Activated naive CD4-positive, alpha-beta T cell (primary cell): ENCODE measurements at places on chromosomes 16 and 17.

DNA sequence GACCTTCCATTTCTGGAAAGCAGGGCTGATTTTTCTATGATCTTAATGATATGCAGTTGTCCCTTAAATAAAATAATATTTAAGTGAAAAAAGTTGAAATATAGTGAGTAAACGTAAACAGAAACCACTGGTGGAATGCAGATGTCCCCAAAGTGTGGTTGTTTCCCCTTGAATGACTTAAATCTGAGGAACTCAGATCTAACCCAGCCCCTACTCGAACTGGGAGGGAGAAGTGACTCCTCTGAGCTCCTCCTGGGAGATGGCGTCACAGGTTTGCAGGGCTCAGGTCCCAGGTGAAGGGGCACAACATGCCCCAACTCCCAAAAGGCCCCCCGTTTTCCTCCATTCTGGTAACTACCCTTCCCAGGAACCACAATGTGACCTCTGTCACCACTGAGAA, 142.8 kb downstream of the IRF8 start:
- no peak for DNase-seq

GRCh38 chr16:59478838-59479237, 744.7 kb upstream of the GOT2 start:
- no peak for DNase-seq

- DNase-seq, result no peak
Observed at GRCh38 chr16:15925631-15926030, 23.8 kb upstream of the ABCC1 start.

- no peak for DNase-seq
Observed at GRCh38 chr16:57723170-57723569, 12.4 kb upstream of the KATNB1 start.

- no peak for DNase-seq
Observed at GRCh38 chr16:48126801-48127644, 28.8 kb downstream of the ABCC12 start.

GRCh38 chr16:50606431-50607050, 58.3 kb downstream of the NKD1 start:
- no peak for DNase-seq

DNA sequence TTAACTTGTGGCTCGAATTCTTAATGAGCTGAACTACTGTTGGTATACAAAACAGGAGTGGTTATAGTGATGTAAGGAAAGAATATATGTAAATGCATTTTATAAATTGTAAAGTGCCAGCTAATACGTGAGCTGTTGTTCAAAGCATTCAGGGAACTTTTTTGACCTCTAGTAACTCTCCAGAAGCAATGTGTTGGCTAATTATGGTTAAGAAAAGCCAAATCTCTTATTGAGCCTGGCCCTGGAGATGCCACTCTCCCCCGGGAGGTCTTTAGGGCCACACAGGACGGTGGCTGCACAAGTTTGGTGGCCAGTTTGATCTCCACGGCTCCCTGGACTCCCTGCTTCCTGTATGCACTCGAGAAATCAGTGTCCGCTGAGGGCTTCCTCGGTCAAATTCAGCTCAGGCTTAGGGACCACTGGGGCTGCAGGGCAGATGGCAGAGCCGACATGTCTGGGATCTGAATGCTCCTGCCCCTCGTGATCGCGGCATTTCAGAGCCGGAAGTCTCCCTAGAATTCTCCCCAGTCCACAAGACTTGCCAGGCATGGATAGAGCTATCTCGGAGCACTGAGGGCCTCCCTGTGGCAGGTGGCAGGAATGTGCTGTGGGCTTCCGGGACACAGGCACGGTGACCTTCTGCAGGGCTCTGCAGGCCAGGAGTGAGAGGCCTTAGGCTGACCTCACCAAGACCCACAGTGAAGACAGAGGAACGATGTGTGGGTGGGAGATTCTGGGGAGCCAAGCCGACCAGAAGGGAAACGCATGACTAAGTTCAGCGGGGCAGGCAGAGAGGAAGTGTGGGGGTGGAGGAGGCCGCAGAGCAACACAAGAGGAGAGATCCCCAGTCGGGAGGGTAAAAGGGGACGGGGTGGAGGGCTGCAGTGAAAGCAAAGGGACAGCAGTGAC, 18.6 kb upstream of the PITPNM3 start:
- DNase-seq, result no peak

DNA sequence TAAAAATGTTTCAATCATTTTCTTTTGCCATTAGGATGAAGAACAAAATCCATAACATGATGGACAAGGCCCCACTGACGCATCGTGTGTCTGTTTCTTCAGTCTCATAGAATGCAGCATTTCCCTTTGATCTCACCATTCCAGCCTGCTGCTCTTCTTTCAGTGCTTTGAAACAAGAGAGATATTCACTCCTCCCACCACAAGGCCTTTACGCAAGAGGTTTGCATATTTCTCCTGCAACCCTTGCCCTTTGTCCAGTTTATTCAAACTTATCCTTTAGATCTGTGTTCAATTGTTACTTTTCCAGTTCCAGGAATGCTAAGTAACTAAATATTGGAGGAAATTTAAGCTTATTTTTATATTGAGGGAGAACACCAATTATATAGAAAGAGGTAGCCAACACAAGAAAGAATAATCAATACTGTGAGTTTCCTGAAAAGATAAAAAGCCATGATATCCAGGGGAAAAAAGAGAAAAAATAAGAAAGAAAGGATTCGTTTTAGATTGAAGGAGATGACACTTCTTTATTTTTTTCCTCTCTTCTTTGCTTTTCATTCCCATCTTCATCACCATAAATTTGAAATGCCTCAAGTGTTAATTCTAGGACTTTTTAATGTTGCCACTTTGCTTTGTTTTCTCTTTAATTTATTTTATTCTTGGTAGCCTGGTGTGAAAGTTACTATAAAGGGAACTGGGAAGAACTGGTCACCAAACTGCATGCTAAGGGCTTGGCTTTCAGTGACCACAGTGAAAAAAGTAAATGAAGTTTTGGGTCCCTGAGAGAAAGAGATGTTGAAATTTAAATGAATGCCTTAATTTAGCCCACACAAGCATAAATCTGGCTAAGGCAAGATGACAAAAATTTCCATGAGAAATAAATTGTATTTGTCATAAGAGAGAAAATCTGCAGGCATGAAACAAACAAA, 102.1 kb downstream of the KIF2B start:
- no peak for DNase-seq

DNA sequence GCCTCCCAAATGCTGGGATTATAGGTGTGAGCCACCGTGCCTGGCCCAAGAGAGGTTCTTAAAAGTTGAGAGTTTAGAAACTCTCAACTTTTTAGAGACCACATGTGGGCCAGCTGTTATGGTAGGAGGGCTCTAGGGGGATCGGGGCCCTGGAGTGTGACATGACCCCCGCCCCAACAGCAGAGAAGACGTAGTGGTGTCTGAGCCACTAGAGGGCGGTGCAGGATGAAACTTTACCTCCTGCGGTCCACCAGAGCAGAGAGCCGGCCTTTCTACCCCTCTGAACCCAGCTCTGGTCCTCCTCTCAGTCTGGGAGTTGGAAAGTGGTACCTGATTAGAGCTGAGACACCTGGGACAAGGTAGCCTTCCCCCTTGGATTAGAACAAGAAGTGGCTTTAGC, 7.4 kb downstream of the CDK5RAP3 start:
- peak; percentile 11 for DNase-seq

DNA sequence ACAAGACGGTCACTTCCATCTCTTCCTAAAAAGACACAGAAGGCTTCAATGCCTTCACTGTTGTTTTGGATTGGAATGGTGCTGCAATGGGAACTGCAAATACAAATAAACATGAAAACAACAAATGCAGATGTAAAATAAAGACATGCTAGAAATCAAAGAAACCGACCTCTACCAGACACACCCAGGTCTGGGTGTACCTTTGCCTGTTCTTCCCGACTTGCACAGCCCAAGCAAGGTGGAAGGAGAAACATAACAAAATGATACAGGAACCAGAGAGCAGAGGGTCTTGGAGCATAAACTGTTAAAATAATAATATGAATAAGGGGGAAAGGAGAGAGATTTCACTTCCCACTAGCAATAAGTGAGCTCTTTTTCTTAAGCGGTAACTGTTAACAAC, 17.3 kb downstream of the RFFL start:
- DNase-seq, result no peak

- no peak for DNase-seq
Observed at GRCh38 chr17:4641297-4642195, at the start of gene ALOX15. ALOX15 (minus strand) TSS chr17:4641678; CDS start chr17:4641651, 27 bp downstream.

DNA sequence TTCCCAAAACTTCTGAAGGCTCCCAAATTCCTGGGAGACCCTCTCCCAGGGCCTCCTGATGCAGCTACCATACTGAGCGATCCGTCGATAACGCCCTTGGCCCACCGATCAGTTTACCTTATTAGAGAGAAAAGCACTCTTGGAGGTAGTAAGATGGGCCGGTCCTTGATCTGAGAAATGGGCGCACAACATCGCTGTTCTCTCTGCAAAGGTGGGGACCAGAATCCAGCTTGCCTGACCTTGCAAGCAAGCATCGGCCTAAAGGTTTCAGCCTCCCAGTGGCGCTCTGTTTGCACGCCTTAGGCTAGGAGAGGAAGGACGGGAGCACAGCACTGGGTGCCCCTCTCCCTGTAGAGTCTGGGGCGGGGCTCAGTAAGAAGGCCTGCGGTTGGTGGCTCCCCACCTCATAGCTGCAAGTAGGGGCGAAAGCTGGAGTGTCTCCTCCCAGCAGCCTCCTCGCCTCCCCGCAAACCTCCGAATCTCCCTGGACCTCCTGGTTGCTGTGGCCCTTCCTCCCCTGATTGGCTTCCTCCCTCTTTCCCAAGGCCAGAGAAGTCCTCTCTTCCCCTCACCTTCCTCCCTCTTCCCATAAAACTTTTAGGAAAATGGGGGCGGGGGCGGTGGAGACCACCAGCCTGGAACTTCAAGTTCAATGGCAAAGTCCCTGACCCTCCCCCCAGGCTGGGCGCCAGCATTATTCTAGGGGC, at the start of gene PRAC1:
TSS of gene PRAC1 (minus strand) at position 318 of the 707 bp plus-strand sequence. CDS start at position 192, 126 bp downstream.
- DNase-seq, result no peak

DNA sequence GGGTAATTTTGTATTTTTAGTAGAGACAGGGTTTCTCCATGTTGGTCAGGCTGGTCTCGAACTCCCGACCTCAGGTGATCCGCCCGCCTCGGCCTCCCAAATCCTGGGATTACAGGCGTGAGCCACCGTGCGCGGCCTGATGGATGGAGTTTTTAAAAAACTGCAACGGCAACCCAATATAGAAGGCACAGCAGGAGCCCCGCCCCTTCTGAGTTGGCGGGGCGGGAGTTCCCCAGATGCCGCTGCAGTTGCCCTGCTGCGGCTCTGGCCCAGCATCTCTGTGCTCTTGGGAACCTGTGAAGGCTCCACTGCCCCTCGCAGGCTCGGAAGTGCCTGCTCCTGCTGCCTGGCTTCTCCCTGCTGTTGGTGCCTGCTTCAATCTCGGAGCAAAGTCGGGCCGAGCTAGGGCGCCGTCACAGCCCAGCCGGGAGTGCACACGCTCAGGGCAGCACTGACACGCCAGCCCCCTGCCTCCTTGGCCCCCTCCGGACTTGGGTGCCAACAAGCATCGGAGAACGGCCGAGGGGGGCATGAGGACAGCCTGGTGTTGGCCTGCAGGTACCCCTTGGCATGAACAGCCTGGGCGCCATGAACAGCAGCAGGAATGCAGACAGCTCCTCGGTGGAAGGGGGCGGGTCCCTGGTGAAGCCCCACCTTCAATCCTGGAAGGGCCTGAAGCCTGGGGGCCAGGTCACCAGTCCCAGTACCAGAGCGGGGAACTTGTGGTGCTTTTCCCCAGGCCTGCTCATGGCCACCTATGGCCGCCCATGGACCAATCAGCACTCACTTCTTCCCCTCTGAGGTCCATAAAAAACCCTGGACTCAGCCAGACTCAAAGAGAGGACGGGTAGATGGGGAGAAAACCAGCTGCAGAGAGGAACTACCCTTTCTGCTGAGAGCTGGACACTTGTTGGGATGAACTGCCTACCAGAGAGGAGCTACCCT, 2.3 kb upstream of the NT5M start:
- DNase-seq, result peak; percentile 5

DNA sequence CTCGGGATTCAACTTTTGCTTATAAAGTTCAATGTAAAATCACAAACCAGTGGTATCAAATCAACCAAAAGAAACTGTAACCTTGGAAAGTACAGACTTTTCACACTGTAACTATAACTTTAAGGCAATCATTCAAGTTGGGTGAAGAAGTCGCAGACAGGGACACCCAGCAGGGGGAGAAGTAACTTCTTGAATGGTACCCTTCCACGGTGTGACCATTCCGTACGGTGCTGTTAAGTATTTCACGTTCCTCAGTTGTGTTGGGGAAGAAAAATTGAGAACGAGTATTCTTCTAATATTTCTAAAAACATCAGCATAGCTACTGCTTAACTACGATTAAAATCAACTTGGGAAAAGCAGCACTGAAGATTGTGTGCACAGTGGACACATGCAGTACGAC, 55.8 kb downstream of the MYH10 start:
- DNase-seq, result no peak

- no peak for DNase-seq
Observed at GRCh38 chr17:79249929-79250521, 175.4 kb downstream of the ENGASE start.

DNA sequence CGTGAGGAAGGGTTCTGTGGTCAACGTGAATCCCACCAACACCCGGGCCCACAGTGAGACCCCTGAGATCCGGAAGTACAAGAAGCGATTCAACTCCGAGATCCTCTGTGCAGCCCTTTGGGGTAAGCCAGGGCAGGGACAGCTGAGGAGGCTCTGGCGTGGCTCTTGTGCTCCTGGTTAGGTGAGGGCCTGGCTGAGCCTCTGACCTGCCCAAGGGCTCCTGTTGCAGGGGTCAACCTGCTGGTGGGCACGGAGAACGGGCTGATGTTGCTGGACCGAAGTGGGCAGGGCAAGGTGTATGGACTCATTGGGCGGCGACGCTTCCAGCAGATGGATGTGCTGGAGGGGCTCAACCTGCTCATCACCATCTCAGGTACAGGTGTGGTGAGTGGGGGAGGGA, 4.2 kb upstream of the C17orf107 start:
- no peak for DNase-seq

- no peak for DNase-seq
Observed at GRCh38 chr17:30361766-30362279, 16.9 kb upstream of the CPD start.

DNA sequence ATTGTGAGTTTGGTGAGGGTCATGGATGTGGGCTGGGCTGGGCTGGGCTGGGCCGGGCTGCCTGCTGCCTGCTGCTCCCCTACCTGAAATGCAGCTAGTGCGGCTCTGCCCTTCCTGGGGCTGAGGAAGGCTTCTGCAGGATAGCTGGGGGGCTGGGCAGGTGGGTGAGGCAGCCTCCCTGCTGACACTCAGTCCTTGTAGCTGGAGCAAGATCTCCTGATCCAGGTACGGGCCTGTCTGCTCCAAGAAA, 4.7 kb downstream of the RPL13 start:
- DNase-seq, result no peak

- DNase-seq, result no peak
Observed at GRCh38 chr16:50838165-50838564, 96.3 kb downstream of the CYLD start.

DNA sequence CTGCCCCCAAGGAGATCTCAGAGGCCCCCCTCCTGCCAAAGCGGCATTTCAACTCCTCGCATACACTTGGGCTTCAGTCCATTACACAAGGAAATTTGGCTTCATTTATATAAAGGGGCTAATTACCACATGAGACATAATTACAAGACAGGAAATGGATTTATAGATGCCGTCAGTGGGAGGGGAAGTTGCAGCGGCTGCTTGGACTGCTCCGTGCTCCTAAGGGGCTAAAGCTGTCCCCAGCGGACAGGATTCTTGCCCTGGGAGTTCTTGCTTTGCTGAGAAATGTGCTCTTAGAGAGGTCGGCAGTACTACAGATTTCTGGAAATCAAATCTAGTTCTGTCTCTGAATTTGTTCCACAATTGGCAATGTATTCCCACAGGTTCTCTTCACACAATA, 57.2 kb upstream of the NLK start:
- no peak for DNase-seq

- DNase-seq, result no peak
Observed at GRCh38 chr16:50616883-50617645, 64.0 kb downstream of the SNX20 start.
